ENCODE measurements at places on chromosomes 13 and 19.

DNA sequence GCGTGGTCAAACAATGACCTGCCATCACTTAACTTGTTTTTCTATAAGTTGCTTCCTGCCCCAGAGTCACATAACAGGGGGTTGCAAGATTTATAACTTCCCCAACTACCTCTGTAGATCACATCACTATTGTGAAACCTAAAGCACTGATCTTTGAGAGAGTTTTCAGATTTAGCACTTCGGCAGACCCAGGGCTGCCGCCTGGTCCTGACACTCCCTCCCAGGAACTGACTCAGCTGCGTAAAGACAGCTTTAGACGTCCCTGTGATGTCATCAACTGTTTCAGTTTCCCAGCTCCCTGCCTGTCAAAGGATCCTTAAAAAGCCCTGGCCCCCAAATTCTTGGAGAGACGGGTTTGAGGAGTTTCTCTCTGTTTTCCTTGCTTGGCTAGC lies 33.3 kb downstream of the IGFL2 start:
- no peak for DNase-seq

DNA sequence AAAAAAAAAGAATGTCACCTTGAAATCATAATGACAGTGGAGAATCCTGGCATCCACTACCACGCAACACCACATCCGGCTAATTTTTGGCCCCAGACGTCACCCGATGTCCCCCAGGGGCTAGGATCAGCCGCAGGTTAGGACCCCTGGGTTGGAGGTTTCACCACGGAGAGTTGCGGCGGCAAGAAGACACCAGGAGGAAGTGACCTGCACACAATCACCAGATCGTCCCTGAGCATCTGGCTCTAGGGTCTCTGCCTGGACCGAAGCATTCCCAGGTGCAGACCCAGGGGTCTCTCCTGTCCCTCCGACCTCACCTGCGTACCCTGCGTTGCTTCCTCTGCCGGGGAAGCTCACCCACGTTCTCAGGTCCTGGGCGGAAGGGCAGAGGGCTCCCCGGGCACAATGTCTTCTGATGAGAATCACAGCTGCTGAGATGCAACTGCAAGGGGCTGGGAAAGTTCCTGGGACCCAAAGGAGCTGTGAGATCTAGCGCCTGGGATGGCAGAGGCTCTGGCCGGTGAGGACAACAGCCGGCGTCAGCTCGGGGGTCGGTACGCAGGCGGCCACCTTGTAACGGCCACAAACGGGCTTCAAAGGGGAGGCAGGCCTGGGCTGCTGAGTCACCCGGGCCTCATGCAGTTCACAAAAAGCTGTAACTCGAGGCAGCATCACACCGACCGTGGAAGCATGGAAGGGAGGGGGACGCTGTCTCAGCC lies 111.2 kb downstream of the GADD45B start:
- DNase-seq, result no peak

GRCh38 chr13:44921931-44922758 lies 67.1 kb downstream of the NUFIP1 start:
- DNase-seq, result peak; percentile 80

- DNase-seq, result no peak
These were observed 58.7 kb downstream of the LACC1 start for GRCh38 chr13:43938449-43938848.

DNA sequence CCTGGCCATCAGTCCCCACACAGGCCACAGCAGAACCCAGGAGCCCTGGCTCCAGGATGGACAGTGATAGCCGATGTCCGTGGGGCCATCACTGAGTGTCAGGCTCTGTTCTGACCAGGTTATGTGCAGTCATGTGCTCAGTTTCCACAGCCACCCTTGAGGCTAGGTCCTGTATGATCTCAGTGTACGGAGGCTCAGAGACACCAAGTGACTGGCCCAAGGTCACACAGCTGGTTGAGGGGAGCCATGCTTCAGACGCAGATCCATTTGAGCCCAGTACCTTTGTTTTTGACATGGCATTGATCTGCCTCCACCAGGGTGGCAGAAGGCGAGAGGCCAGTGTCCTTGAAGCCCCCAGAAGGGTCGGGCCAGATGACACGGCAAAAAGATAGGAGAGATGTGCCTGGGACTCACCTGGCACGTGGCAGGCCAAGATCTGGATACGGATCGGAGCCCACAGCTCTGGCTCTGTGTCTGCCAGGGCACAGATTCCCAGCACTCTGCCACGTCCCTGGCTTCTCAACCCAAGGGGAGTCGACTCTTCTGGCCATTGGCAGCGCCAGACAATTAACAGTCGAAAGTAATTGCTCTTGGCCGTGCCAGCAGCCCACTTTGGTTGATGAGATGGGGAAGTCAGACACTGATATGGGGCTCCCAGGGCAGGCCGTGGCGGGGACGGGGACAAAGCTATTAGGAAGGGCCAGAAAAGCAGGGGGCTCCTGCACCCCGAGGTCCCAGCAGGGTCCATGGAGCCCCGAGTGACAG lies 15.6 kb downstream of the EVI5L start:
- no peak for DNase-seq

GRCh38 chr13:74093691-74094090 lies 40.5 kb downstream of the KLF12 start:
- no peak for DNase-seq

DNA sequence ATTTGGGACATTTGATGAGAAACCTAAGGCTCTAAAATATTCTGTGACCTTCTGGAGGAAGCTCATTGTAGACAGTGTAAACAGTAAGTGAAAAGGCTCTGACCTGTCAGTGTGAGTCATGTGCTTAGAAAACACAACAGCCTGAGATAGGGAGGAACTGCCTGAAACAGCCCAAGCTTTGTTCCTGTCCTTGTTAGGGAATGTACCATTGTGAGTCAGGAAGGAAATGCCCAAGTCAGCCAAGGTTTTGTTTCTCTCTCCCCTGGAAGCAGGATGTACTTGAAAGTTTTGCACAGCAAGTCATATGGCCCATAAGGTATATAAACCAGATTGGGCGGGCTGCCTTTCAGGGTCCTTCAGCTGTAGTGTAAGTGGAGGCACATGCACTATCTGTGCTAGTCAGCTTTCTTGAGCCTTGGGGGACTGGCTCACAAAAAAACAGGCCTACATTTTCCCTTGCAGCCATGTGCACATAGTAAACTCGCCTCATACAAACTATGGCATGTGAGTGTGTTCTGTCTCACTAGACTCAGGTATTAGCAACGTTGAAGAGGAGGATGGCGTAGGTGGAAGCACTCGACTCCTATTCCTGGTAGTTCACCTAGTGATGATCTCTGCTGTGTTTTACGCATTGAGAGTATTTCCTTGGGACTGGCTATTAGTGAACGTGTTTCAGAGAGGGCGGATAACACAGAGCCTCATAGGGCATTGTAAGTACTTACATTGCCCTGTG lies 141.2 kb upstream of the KLHL1 start:
- no peak for DNase-seq

DNA sequence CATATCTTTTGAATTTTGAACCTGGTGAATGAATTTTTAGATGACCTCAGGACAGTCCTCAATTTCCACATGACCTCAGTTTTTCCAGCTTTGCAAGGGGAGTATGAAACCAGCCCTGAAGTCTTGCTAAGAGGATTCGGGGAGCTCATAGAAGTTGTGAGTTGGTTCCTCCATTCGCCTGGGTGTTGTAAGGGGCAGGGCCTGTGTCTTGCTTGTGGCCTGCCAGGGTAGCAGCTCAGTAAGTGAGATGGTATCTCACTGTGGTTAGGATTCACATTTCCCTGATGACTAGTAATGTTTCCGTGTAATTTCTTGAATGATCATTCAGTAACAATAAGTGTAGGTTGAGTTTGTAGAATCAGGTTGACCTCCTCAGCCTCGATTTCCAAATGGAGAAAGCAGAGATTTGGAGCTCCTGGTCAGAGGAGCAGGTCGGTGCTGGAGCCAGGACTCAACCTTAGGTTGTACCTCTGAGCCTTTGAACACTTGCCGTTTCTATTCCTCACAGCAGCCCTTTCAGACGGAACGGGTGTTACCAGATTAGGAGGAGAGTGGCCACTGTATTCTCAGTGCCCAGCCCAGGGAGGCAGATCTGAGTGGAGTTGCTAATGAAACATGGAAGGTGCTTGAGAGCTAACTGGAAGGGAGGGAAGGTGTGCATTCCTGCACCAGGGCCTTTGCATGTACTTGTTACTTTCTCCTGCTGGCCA lies 14.6 kb downstream of the NACC1 start:
- DNase-seq, result no peak

- no peak for DNase-seq
These were observed 949.6 kb upstream of the SLC10A2 start for GRCh38 chr13:104015646-104016396.

GRCh38 chr13:38346764-38347163 lies 2.9 kb upstream of the UFM1 start:
- no peak for DNase-seq

DNA sequence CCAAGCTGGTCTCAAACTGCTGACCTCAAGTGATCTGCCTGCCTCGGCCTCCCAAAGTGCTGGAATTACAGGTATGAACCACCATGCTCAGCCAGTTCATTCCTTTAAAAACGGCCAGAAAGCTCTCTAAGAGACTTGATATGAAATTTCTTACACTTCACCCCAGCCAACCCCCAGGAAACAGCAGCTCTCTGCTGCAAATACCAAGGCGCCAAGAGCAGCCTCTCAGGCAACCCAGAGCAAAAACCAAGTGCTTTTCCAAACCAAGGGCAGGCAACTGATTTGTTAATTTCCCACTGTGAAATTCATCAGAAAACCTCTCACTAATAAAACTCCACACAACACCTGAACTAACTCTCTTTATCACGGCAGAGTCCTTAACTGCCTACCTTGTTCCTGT lies 44.9 kb downstream of the LATS2 start:
- no peak for DNase-seq

- no peak for DNase-seq
These were observed 291.1 kb downstream of the LMO7 start for GRCh38 chr13:75927183-75927669.

DNA sequence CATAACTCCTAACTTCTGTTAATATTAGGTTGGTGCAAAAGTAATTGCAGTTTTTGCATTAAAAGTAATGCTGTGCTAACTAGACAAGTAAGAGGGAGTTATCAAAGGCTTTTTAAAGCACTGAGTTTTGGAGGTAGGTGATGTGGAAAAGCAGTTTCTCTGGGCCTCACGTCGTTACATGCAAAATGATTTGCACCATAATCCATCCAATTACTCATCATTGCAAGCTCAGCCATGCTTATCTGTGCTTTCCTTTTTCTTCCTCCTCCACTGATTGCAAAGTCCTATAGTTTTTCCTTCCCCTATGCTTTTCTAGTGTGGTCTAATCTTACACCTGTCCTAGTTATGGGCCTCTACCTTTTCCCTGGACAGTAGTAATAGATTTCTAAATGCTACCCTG lies 35.4 kb upstream of the INTS6 start:
- DNase-seq, result no peak

GRCh38 chr13:26880735-26881134 lies 120.1 kb upstream of the GPR12 start:
- DNase-seq, result no peak

- no peak for DNase-seq
These were observed 9.2 kb downstream of the NTN5 start for GRCh38 chr19:48663667-48664066.

GRCh38 chr13:75555836-75556235 lies 6.2 kb downstream of the UCHL3 start:
- DNase-seq, result no peak

DNA sequence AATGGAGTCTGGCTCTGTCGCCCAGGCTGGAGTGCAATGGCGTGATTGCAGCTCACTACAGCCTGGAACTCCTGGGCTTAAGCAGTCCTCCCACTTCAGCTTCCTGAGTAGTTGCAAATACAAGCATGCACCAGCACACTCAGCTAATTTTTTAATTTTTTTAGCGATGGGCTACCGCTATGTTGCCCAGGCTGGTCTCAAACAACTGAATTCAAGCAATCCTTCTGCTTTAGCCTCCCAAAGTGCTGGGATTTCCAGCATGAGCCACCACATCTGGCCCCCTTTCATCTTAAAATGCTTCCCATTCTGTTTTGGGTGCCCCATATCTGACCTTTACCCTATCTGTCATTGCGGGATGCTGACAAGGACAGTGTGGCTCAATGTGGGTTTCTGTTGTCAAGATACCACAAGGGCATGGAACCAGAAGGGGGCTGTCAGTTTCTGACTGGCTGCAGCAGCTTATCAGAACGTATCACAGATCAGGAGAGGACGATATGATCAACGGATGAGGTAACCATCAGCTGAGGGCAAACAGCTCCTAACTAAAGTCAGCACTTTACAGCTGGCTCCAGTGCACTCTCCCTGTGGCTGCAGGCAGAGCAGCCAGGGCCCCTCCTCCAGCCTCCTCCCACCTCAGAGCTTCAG lies 32.4 kb downstream of the GPR42 start:
- no peak for DNase-seq

GRCh38 chr13:109784590-109785140 lies 1.7 kb downstream of the IRS2 start:
- peak; percentile 15 for DNase-seq

GRCh38 chr19:14023404-14024235 lies 4.3 kb upstream of the RLN3 start:
- no peak for DNase-seq

GRCh38 chr13:113850722-113851479 lies 13.0 kb downstream of the GAS6 start:
- no peak for DNase-seq

DNA sequence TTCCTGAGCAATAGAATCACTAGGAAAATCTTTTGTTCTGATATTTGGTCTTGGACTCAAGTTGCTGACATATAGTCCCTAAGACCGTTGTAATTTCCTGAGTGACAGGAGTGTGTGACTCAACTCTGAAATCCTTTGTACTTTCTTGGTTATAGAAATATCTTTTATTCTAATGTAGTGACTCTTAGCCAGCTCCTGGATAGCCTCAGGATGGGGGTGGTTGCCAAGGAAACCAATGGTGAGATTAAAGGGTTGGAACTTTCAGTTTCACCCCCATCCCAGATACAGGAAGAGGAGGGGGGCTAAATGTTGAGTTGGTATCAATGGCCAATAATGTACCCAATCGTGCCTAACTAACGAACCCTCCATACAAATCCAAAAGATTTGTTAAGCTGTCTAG lies 41.8 kb downstream of the MBD3L2B start:
- DNase-seq, result no peak

GRCh38 chr13:58989556-58989955 lies 1174.2 kb downstream of the DIAPH3 start:
- DNase-seq, result no peak

DNA sequence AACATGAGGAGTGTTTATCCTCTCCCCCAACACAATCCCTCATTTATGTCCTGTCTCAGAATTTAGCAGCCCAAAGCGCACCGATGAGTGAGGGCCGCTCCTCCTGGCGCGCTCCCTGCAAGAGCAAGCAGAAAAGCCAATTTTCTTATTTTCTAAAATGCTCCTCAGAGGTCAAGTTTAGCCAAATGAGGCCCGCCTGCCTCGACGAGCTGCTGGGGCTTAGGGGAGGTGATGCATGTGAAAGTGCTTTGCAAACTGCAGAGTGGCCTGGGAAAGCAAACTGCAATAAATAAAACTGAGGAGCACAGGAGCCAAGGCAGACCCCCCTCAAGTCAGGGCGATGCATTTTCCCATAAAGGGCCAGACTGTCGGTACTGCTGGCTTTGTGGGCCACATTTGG lies 29.0 kb downstream of the CAPS start:
- no peak for DNase-seq

GRCh38 chr19:1410789-1411188 lies 3.4 kb downstream of the DAZAP1 start:
- no peak for DNase-seq

- DNase-seq, result no peak
These were observed 66.3 kb downstream of the IRS2 start for GRCh38 chr13:109719962-109720646.

GRCh38 chr13:73210218-73210883 lies 151.5 kb downstream of the KLF5 start:
- DNase-seq, result no peak
